ENCODE measurements at places on chromosomes 16 and 17.

- no peak for DNase-seq
These were observed 131.1 kb downstream of the ENGASE start for GRCh38 chr17:79205688-79206205.

DNA sequence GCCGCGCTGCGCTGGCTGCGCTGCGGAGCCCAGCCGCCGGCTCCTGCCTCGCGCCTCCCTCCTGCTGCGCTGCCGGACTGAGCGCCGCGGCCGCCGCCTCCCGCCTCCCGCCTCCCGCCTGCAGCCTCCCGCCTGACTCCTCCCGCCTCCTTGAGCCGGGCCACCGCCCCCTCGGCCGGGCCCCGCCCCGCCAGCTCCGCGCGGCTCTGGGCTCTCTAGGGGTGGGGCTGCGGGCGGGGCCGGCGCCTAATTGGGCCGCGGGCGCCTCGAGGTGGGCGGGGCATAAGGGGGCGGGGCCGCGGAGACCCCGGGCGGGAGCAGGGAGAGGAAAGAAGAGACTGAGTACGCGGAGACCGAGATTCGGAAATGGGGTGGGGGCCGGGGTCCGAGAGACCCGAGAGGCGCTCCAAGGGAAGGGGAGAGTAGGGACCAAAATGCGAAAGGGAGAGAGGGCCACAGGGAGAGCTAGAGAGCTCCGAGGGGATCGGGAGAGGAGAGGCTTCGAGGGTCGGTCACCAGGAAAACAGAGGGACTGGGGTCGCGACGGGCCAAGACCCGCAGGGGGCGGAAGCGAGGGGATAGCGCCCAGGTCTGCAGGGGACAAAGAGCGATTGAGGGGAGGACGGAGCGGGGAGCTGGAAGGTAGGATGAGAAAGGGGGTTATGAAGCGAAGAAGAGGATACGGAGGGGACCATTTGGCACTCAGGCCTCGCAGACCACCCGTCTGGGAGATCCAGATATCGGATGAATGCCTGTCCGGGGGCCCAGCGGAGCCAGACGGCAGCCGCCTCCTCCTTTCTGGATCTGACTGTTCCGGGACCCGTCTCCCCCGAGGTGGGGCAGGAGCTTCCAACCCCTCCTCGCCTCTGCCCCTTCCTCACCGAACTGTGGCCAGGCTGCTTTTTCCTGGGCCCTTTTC is at the start of gene C1QL1:
C1QL1 (minus strand) TSS at position 79 of the 919 bp plus-strand sequence. CDS start 255 bp downstream, outside the sequence.
- peak; percentile 87 for DNase-seq

- DNase-seq: no peak
These were observed 73.3 kb downstream of the COG7 start for GRCh38 chr16:23379707-23380106.

- no peak for DNase-seq
These were observed 10.0 kb downstream of the CNGB1 start for GRCh38 chr16:57960826-57961472.

DNA sequence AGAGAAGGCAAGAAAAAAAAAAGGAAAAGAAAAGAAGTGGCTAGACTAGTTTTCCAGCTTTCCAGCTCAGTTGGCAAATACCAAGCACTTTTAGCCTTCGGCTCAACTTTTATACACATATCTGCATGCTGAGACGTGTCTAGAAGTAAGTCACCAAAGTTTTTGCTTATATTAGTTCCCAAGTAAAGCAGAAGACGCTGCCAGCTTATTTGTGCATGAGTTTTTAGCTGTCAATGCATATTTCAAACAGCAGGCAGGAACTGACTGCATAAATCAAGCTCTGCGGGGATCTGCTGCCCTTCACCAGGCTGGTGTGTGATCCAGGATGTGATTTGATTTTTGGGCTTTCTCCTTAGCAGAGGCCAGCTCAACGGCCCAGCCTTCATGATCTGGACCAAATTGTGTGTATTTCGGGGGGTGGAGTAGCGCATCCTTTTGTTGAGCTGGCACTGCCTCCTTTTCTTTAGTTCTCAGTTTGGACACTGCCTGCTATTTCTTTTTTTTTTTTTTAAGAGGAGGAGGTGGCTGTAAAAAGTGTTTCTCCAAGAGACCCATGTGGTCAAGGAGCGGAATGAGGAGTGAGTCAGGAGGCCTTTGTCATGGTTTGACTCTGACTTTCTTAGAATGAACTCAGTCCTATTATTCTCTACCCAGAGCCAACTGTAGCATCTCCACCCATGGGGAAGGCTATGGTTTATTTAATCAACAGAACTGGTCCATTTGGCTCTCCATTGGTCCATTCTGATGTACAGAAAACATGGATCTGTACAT is 162.6 kb upstream of the XYLT1 start:
- DNase-seq: no peak

DNA sequence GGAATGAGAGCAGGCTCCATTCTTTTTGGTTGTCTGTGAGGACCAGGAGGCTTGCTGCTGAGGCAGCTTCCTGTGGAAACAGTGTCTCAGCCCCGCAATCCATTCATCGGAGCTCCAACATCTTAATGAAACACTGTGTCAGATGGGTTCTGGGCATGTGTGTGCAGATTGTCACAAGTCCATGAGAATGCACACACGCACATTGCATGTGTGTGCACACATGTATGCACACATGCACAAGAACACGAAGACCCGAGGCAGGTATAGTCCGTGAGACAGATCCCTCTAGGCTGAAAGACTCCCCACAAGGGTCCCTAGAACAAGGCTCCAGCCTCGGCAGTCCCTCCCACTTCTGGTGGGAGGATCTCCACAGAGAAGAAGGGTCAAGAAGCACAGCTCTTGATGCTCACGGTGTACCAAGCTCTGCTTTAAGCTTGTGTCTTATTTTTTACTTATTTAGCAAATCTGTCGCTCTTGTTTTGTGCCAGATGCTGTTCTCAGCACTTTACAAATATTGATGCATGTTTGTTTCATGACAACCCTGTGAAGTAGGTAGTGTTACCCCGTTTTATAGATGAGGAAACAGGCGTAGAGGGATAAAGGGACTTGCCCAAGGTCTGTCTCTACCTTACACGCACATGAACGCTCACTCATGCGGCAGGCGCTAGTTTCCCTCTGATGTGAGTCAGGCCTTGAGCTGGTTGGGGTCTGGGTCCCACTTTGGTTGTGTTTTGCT is 213.1 kb downstream of the SEC14L1 start:
- no peak for DNase-seq

- DNase-seq: peak; percentile 4
These were observed 257.7 kb upstream of the FOXF1 start for GRCh38 chr16:86252596-86252995.

DNA sequence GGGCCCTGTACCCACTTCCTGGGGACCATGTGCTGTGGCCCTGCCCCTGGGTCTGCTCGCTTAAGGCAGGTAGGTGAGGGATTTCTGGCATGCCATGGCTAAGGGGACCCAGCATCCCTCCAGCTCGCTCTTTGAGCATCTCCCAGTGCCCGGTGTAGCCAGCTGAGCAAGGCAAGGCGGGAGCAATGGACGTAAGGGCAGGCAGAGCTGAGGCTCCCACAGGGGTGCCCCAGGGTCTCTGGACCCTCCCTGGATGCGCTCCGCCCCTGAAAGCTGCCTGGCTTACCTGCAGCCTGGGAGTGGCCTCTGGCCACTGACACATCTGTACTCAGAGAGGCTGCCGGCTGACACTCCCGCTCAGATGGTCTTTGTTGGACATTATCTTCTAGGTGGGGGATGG is 189.9 kb downstream of the IRF8 start:
- DNase-seq: no peak

DNA sequence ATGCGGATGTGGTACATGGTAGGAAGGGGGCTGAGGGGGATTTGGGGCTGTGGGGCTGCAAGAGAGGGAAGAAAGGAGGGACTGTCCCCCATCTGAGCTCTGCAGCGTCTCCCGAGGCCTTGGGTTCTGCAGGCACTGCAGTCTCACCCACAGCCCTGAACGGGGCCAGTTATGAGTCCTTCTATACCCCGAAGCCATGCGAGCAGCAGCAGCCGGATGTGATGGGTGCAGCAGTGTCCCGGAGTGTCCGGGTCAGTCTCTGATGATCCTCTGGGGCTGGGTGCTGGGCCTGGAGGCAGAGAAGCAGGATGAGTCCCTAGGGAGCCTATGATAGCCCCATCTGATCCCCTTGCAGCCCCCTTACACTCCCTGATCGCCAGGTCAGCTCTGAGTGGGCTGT is 41.5 kb downstream of the CPNE2 start:
- DNase-seq: no peak

DNA sequence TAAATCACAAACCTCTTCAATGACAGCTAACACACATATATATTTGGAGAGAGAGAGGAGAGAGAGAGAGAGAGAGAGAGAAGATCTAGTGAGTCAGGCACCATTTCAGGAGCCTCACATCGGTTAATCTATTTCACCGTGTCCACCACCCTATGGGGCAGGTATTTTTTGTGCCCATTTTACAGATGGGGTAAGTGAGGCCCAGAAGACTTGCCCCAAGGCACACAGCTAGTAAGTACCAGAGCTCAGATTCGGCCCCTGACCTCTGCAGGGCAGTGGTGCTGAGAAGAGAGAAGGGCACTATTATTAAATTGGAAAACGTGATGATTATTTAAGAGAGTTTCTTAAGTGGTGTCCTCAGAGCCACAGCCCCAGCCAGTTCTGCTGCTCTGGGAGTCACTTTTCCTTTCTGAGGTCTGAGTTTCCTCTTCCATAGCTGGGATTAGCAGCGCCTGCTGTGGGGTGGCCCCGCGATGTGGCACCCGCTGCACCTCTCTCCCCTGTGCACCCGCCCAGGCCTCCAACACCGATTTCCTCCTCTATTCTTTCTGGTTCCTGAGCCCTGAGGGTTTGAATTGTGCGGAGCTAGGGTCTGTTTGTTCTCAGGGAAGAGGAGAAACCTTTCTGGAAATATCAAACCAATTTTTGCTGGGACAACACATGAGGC is 303.9 kb downstream of the IRF8 start:
- no peak for DNase-seq

All from hematopoietic multipotent progenitor cell treated with erythropoietin and hydrocortisone succinate and interleukin-3 and kit ligand, for 15 days (in vitro differentiated cells).